Activated CD4-positive, alpha-beta T cell treated with anti-CD3 and anti-CD28 coated beads, Interleukin-2, amount 10 ng/mL, durations not matched to agents 24 days and 14 days (primary cell): ENCODE measurements at places on chromosomes 5 and 9. TPM values are rescaled to one million over a fixed set of nuclear protein-coding genes. Genes with fewer than 3 reads are reported as not detected.

SLC28A3 gene
- 0.44 and 0.54 TPM in 2 replicates for total RNA-seq

CAMK4 gene
- total RNA-seq = 47.7 and 49.5 TPM in 2 replicates

PCDHGA3 gene
- 0.14 and 0.19 TPM in 2 replicates for total RNA-seq

MEIKIN gene
- not detected in 2 replicates for total RNA-seq

FXN gene
- total RNA-seq = 45.4 and 47.3 TPM in 2 replicates

ADAMTS12 gene
- not detected in 2 replicates for total RNA-seq

PTGR1 gene
- 1.7 and 2.0 TPM in 2 replicates for total RNA-seq

NR2F1-AS1 gene
- not detected in 2 replicates for total RNA-seq

DNA sequence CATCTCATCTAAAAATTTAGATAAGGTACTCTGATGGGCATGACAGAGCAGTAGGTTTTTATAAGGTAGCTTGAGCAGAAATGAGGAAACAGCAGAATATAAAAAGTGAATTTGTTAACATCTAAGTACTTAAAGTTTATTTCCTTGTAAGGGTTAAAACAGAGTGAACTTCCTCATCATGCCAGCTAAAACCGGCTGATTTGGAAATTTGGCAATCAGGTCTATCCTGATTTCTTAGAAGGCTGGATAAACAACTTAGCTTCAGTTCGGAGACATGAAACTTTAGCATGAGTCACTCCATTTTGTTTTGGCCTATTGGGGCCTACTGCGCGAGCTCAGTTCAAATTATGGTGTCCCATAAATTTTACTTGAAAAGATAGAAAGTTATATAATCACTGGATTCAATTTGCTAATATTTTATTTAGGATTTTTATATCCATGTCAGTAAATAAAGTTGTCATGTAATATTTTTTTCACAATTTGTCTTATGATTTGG lies 241.6 kb upstream of the RORB start:
- H3K36me3 ChIP-seq = no peaks in the 10 kb centered on the region
- DNase-seq = no peak
- H3K4me1 ChIP-seq = no peaks in the 10 kb centered on the region

- DNase-seq = no peak
- H3K36me3 ChIP-seq = peaks cover 5% of the 10 kb centered on the region
- H3K4me3 ChIP-seq = no peak overlapping the region
- H3K27ac ChIP-seq = no peak overlapping the region
- no peaks in the 10 kb centered on the region for H3K27me3 ChIP-seq
- peaks cover 15% of the 10 kb centered on the region for H3K4me1 ChIP-seq
Measured at GRCh38 chr5:16548115-16548514, 68.7 kb downstream of the RETREG1 start.

GRCh38 chr5:168114444-168115017 lies 176.9 kb upstream of the WWC1 start:
- DNase-seq = peak; percentile 80
- H3K4me1 ChIP-seq = no peaks in the 10 kb centered on the region
- H3K27me3 ChIP-seq = peaks cover 5% of the 10 kb centered on the region
- H3K36me3 ChIP-seq = no peaks in the 10 kb centered on the region
- no peak overlapping the region for H3K4me3 ChIP-seq
- no peak overlapping the region for H3K27ac ChIP-seq

DNA sequence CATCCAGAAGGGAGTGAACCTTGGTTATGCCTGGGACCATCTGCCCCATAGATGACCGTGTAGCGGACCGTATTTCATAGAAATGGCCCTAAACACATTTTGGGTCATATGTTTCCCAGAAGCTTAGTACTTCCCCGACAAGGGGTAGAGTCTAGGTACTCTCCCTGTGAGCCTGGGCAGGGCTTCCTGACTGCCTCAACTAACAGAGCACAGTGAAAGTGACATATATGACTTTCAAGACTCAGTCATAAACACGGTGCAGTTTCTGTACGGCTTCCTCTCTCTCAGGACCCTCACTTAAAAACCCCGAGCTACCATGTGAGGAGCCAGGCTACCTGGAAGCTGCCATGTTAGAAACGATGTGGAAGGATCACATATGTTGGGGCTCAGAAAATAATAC lies 20.9 kb downstream of the C9orf57 start:
- no peaks in the 10 kb centered on the region for H3K36me3 ChIP-seq
- peaks cover 4% of the 10 kb centered on the region for H3K4me1 ChIP-seq
- H3K27ac ChIP-seq = no peak overlapping the region
- peaks cover 22% of the 10 kb centered on the region for H3K27me3 ChIP-seq

- H3K4me1 ChIP-seq = peaks cover 2% of the 10 kb centered on the region
- H3K27ac ChIP-seq = no peak overlapping the region
- H3K36me3 ChIP-seq = no peaks in the 10 kb centered on the region
- no peak overlapping the region for H3K4me3 ChIP-seq
- H3K27me3 ChIP-seq = peaks cover 38% of the 10 kb centered on the region
Measured at GRCh38 chr9:99445371-99445891, 223.3 kb downstream of the SEC61B start.

GRCh38 chr5:82601077-82601476 lies 322.9 kb upstream of the RPS23 start:
- no peaks in the 10 kb centered on the region for H3K36me3 ChIP-seq
- H3K4me1 ChIP-seq = no peaks in the 10 kb centered on the region
- DNase-seq = no peak
- H3K27me3 ChIP-seq = peaks cover 16% of the 10 kb centered on the region
- H3K4me3 ChIP-seq = no peak overlapping the region

DNA sequence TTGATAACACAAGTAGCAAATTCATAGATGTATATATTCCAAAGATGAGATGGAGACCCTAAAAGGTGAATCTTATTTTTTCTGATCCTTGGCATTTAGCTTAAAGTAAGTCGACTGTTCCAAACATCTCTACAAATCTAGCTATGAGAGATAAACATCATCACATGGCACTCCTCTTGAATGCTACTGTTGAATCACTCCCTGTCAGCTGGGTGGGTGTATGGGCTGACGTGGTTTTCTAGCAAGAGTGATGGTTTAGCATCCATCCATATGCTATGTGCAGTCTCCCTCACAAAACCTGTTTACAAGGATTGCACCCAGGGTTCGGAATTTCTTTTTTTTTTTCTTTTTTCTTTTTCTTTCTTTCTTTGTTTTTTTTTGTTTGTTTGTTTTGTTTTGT lies 13.8 kb downstream of the ACO1 start:
- no peaks in the 10 kb centered on the region for H3K36me3 ChIP-seq
- no peak for DNase-seq
- no peak overlapping the region for H3K4me3 ChIP-seq
- no peaks in the 10 kb centered on the region for H3K27me3 ChIP-seq
- H3K4me1 ChIP-seq = peaks cover 3% of the 10 kb centered on the region

DNA sequence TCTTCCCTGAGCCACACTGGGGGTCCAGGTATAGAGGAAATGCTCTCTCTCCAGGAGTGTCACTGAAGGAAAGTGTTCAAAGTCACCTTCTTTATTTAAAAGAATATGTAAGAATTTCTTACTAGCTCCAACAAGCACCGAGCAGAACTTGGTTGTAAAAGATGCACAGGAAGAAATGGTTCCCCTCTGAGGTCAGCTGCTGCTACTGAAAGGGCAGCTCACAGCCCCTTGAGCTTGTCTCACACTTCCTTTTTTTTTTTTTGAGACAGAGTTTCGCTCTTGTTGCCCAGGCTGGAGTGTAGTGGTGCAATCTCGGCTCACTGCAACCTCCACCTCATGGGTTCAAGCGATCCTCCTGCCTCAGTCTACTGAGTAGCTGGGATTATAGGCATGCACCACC lies 77.2 kb downstream of the PRRT1B start:
- no peak overlapping the region for H3K27ac ChIP-seq
- no peaks in the 10 kb centered on the region for H3K27me3 ChIP-seq
- peaks cover 70% of the 10 kb centered on the region for H3K36me3 ChIP-seq
- H3K4me1 ChIP-seq = peaks cover 21% of the 10 kb centered on the region

GRCh38 chr9:33524306-33524947 lies 376 bp downstream of the ANKRD18B start:
- H3K27me3 ChIP-seq = peaks cover 60% of the 10 kb centered on the region
- peak overlapping the region; percentile 72 for H3K27ac ChIP-seq
- no peaks in the 10 kb centered on the region for H3K36me3 ChIP-seq
- peak overlapping the region; percentile 88 for H3K4me3 ChIP-seq

- no peak overlapping the region for H3K27ac ChIP-seq
- DNase-seq = no peak
- peaks cover 11% of the 10 kb centered on the region for H3K4me1 ChIP-seq
- H3K27me3 ChIP-seq = no peaks in the 10 kb centered on the region
Measured at GRCh38 chr5:67417839-67418238, 221.2 kb upstream of the CD180 start.

GRCh38 chr9:28941856-28942255 lies 1368.6 kb upstream of the C9orf72 start:
- no peak overlapping the region for H3K4me3 ChIP-seq
- no peaks in the 10 kb centered on the region for H3K4me1 ChIP-seq
- no peaks in the 10 kb centered on the region for H3K27me3 ChIP-seq
- H3K36me3 ChIP-seq = no peaks in the 10 kb centered on the region

DNA sequence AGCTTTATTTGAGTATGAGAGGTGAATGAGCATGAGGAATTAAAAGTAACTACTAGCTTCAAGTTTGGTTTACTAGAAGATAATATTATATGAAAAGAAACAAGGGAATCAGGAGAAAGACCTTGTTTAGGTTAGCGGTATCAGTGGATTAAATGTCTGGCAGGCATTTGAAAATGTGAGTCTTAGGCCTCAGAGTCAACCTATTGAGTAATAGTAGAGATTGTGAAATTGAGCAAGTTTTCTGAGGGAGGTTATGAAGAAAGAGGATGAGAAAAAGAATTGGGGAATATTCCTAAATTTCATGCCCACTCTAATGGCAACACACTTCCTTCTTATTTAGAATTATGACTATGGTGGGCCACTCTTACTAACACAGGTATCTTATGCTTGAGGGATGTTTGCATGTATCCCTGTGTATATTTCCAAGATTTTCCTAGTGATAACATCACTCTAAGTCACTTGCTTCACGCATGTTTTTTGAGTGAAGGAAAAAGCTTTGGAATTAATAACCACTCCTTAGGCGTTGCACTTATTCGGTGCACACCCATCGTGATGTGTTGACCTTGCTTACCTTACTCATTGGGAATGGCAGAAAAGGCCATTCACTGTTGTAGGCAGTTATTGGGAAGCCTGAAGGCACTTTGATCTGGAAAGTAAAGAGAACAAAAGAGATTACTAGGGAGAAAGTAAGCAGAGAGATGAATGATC lies 8.2 kb upstream of the ELL2 start:
- H3K27ac ChIP-seq = no peak overlapping the region
- H3K4me3 ChIP-seq = no peak overlapping the region
- H3K27me3 ChIP-seq = no peaks in the 10 kb centered on the region
- no peak for DNase-seq

- DNase-seq = no peak
- H3K36me3 ChIP-seq = no peaks in the 10 kb centered on the region
- H3K4me1 ChIP-seq = no peaks in the 10 kb centered on the region
- peaks cover 6% of the 10 kb centered on the region for H3K27me3 ChIP-seq
- H3K4me3 ChIP-seq = no peak overlapping the region
Measured at GRCh38 chr5:149288436-149288835, 16.8 kb downstream of the AFAP1L1 start.

GRCh38 chr9:76585487-76586389 lies 126.8 kb downstream of the GCNT1 start:
- H3K36me3 ChIP-seq = no peaks in the 10 kb centered on the region
- no peak for DNase-seq
- peaks cover 3% of the 10 kb centered on the region for H3K4me1 ChIP-seq

GRCh38 chr9:105978826-105979225 lies 284.5 kb downstream of the TMEM38B start:
- no peak overlapping the region for H3K27ac ChIP-seq
- no peaks in the 10 kb centered on the region for H3K4me1 ChIP-seq
- no peaks in the 10 kb centered on the region for H3K27me3 ChIP-seq
- no peaks in the 10 kb centered on the region for H3K36me3 ChIP-seq

GRCh38 chr9:108703429-108703828 lies 152.4 kb downstream of the ACTL7B start:
- DNase-seq = no peak
- no peaks in the 10 kb centered on the region for H3K4me1 ChIP-seq
- no peak overlapping the region for H3K4me3 ChIP-seq
- no peak overlapping the region for H3K27ac ChIP-seq
- no peaks in the 10 kb centered on the region for H3K36me3 ChIP-seq
- no peaks in the 10 kb centered on the region for H3K27me3 ChIP-seq

DNA sequence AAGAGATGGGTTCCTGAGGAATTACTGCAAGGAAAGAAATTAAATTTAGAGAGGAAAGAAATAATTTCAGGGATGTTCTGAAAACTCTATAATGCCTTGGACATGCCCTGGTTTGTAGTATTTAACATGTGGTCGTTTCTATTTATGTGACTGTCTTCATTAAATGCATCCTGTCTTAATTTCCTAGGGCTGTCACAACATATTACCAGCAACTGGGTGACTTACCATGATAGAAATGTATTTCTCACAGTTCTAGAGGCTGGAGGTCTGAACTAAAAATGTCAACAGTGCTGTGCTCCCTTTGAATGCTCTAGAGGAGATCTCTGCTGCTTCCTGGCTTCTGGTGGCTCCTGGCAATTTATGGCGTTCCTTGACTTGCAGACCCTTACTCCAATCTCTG lies 287.7 kb downstream of the FBXL7 start:
- no peaks in the 10 kb centered on the region for H3K4me1 ChIP-seq
- no peaks in the 10 kb centered on the region for H3K36me3 ChIP-seq
- no peak overlapping the region for H3K4me3 ChIP-seq
- DNase-seq = no peak
- H3K27me3 ChIP-seq = no peaks in the 10 kb centered on the region

- peaks cover 3% of the 10 kb centered on the region for H3K4me1 ChIP-seq
- H3K27me3 ChIP-seq = no peaks in the 10 kb centered on the region
- H3K27ac ChIP-seq = no peak overlapping the region
- H3K4me3 ChIP-seq = no peak overlapping the region
- no peak for DNase-seq
Measured at GRCh38 chr5:108814551-108814950, 66.9 kb downstream of the FER start.

DNA sequence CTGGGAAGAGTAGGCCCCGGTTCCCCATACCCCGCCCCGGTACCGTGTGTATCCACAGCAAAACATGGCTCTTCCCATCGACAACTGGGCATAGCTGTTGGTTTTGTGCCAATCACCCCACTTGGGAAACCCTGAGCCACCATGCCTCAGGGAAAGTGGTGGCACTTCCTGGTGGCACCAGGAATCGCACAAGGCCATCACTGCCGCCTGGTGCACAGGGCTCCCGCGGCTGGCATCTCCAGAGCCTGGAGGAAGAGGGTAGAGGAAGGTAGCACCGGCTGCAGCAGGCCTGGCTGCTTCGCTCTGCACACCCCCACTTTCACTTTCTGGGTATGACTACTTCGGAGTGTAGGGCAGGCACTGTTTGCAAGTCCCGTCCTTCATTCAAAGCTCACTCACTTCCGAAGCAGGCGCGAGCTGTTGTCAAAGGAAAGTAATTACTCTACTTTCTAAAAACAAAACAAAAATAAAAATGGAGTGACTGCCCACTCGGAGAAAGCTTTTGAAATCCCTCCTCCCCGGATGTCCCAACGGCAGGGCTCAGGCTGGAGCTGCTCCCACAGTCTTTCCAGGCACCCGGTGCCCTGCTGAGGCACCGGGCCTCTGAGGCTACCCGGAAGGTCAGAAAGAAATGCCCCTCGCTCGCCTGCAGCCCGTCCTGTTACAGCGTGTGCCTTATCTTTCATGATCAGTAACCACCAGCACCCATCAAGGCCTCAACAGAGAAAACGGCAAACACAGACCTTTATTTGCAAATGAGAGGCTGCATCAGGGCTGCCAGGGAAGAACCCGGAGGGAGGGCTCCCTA lies 2.0 kb downstream of the BRD3 start:
- peak; percentile 91 for DNase-seq
- H3K27ac ChIP-seq = peak overlapping the region; percentile 98
- peaks cover 17% of the 10 kb centered on the region for H3K27me3 ChIP-seq
- H3K4me3 ChIP-seq = peak overlapping the region; percentile 95
- peaks cover 26% of the 10 kb centered on the region for H3K4me1 ChIP-seq
- H3K36me3 ChIP-seq = peaks cover 2% of the 10 kb centered on the region

- H3K4me1 ChIP-seq = peaks cover 12% of the 10 kb centered on the region
- no peaks in the 10 kb centered on the region for H3K27me3 ChIP-seq
- DNase-seq = no peak
- H3K36me3 ChIP-seq = no peaks in the 10 kb centered on the region
- no peak overlapping the region for H3K27ac ChIP-seq
- H3K4me3 ChIP-seq = no peak overlapping the region
Measured at GRCh38 chr5:142810743-142811290, 40.6 kb downstream of the ARHGAP26 start.
